ENCODE measurements at places on chromosomes 1 and 21.

DNA sequence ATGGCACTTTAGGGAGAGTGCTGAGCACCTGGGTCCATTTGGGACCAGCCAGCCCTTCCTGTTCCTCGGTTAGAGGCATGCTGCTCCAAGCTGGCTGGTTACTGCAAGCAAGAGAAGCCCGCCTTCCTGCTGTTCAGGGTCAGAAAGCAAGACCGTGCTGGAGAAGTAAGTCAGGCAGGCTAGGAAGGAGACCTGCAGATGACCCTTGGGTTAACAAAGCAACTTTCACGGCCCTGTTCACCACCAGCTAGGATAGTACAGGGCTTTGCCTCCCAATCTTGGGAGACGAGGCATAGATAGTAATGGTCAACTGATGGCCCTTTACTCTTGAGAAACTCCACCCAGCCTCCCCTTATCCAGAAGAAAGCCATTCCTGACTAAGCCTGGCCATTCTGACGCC lies 136.1 kb downstream of the DHRS3 start:
- no peak for ATAC-seq

DNA sequence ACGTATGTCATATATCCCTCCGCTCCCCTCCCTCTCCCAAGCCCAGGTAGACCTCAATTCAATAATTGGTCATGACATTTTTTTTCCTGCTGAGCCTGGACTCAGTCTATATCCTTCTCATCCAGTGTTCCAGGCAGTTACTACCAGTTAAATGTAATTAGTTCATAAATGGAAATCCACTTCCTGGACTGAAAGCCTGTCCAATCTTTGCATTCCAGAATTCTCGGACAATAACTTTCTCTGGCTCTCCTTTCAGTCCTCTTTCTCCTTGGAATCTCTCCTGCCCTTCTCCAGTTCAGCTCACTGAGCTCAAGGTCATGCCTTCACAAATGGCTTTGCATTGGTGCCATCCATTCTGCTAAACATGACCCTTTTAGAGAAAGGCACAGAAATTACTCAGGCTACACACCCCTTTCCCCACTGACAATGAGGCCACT lies 34.8 kb downstream of the VWA5B1 start:
- ATAC-seq: no peak

- no peak for ATAC-seq
Measured at GRCh38 chr1:93874025-93874651, 4.9 kb downstream of the DNTTIP2 start.

GRCh38 chr1:241842565-241842964 lies 5.4 kb upstream of the EXO1 start:
- ATAC-seq: no peak

- no peak for ATAC-seq
Measured at GRCh38 chr1:156993426-156994147, 52.0 kb downstream of the ARHGEF11 start.

GRCh38 chr1:223136086-223136485 lies 7.0 kb downstream of the TLR5 start:
- no peak for ATAC-seq

GRCh38 chr1:106022312-106022902 lies 1034.1 kb upstream of the PRMT6 start:
- no peak for ATAC-seq

GRCh38 chr1:228653748-228654147 lies 81.5 kb upstream of the RHOU start:
- no peak for ATAC-seq

DNA sequence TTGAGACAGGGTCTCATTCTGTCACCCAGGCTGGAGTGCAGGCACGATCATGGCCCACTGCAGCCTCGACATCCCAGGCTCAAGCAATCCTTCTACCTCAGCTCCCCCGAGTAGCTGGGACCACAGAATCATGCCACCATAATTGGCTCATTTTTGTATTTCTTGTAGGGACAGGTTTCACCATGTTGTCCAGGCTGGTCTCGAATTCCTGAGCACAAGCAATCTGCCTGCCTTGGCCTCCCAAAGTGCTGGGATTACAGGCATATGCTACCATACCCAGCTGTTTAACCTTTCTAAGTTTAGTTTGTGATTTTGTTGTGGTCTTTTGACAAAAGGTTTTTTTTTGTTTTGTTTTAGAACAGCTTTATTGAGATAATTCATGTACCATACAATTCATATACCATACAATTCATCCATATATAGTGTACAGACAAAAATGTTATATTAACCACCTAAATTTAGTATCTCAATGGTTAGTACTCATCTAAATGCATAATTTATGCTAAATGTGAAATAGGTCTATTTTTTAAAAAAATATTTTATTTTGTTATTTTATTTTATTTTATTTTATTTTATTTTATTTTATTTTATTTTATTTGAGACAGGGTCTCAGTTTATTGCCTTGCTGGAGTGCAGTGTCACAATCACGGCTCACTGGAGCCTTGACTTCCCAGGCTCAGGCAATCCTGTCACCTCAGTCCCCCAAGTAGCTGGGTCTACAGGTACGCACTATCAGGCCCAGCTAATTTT lies 8.9 kb downstream of the ZMPSTE24 start:
- no peak for ATAC-seq

DNA sequence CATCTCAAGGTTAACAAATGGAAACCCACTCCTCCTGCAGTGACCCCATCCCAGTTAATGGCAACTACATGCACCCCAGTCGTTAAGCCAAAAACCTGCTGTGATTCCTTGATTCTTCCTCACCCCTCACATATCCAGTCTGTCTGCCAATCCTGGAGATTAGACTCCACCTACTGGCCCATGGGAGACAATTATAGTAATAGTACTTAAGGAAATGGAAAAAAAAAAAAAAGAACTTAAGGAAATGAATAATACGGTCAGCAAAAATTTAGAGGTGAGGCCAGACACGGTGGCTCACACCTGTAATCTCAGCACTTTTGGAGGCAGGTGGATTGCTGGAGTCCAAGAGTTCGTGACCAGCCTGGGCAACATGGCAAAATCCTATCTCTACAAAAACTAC lies 7.0 kb downstream of the NOL9 start:
- ATAC-seq: peak; percentile 50

GRCh38 chr1:184882957-184883815 lies 91.1 kb downstream of the NIBAN1 start:
- ATAC-seq: peak; percentile 80

- ATAC-seq: no peak
Measured at GRCh38 chr21:25965951-25966707, 204.4 kb downstream of the APP start.

DNA sequence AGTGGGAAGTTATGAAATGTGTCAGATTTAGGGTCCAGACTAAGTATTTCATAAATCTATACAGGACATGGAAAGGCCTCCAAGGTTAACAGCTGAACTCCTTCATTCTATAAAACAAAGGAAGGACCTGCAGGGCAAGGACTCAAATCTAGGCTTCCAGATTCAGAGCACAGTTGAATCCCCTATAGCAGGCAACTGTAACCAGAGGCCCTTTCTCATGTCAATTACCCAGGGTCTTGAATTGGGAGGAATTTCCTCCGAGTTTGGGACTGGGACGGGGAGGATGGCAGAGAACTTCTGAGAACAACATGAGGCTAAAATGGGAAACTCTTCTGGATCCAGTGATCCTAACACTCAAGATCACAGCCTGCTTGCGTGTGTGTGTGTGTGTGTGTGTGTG lies 112.9 kb upstream of the BEND5 start:
- ATAC-seq: no peak

GRCh38 chr1:22176258-22176657 lies 33.4 kb upstream of the WNT4 start:
- ATAC-seq: no peak

DNA sequence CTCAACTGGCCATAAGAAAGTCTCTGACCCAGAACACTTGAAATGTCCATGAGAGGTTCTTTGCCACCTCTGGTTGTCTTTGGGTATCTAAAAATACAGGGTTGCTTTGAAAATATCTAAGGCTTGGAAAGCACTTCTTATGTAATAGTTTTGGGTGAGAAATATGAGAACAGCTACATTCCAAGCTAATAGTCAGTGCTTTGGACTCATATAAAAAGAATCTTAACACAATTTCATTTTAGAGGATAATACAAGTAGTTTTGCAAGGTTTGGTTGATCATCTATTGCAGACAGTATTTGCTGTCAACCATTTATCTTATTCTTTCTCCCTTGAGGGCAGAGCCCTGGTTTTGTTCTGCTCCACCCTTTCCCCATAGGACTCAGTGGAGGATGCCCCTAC lies 207.5 kb downstream of the KCNK2 start:
- no peak for ATAC-seq

GRCh38 chr21:18460979-18461378 lies 57.4 kb upstream of the TMPRSS15 start:
- ATAC-seq: no peak

GRCh38 chr1:38512789-38513188 lies 346.8 kb downstream of the RRAGC start:
- peak; percentile 97 for ATAC-seq

- no peak for ATAC-seq
Measured at GRCh38 chr1:3654549-3655281, 2.4 kb downstream of the TP73 start.

DNA sequence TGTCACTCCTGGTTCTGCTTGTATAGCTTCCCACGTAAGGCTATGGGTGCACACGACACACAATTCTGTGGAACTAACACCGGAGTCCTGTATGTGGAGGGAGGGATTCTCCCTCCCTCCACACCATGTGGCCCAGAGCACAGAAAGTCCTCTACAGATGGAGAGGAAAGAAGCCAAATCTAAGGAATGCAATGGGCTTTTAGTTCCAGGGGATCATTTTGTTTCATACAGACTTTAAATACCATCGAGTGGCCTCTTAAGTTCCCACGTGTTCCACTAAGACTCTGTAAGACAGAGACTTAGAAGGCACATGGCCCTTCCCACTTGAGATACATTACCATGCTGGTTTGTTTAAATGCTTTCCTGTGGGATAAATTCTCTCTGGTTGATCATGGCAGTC lies 156.0 kb downstream of the TGFB2 start:
- no peak for ATAC-seq

GRCh38 chr1:87167848-87168525 lies 160.7 kb upstream of the LMO4 start:
- ATAC-seq: no peak

DNA sequence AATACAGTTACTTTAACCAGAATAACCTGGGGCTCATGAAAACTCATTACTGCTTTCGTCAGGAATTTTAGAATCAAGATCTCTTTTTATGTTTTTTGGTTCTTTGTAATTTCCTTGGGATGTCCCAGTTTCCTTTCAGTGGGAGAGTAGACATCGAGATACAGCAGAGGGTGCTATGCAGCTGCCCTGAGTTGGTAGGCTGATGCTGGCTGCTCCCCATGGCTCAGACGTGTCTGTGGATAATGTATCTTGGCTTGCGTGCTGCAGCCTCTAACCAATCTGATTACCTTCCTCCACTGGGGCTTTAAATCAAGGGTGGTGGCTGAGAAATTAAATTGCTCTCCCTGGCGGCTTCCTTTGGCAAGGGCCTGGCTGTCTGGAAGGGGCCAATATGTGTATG lies 253.7 kb downstream of the CACNA1E start:
- ATAC-seq: peak; percentile 70

- no peak for ATAC-seq
Measured at GRCh38 chr1:184417916-184418315, 31.1 kb downstream of the C1orf21 start.

DNA sequence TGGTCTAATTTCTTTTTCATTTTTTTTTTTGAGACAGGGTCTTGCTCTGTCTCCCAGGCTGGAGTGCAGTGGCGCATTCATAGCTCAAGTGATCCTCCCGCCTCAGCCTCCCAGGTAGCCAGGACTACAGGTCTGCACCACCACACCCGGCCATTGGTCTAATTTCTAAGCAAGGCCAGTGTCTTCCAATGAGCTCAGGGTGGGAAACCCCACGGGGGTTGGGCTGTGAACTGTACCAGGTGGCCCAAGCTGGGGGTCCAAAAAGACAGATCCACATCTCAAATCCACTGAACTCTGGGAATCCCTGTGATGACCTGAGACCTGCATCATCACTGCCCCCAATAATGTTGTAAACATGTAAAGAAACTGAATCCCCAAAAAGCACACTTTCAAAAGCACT lies 79.5 kb downstream of the BCAR3 start:
- ATAC-seq: no peak

DNA sequence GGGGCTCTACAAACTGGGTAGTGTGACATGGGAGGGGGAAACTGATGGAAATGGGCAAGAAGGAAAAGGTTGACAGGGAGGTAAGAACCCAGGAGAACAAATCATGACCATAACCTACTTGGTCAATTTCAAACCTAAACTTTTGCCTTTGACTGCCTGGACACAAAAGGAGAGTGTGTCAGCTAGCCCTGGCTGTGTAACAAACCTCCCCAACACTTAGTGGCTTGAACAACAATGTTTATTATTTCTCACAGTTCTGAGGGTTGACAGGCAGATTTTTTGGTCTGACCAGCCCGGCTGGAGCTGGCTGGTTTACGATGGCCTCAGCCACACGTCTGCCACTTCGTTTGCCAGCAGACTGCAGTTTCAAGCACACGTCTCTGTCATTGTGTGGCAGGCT lies 92.5 kb downstream of the WDR4 start:
- ATAC-seq: no peak

DNA sequence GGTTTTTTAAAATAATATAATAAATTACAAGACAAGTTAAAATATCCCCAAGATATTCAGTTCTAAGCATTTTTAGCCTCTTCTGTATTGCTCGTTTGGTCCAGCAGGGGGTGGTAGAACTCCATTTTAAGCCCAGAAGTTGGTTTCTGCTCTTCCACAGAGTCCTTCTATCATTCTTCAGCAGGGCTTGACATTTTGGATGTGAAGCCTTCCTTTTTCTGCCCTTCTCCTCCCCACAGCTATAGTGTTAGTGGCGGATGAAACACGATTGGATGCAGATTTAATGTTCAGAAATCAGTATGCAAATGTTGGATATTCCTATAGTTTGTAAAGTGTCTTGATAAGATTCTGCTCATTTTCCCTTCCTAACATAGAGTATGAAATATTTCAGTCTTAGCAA lies 1.4 kb downstream of the NCAM2 start:
- ATAC-seq: no peak

DNA sequence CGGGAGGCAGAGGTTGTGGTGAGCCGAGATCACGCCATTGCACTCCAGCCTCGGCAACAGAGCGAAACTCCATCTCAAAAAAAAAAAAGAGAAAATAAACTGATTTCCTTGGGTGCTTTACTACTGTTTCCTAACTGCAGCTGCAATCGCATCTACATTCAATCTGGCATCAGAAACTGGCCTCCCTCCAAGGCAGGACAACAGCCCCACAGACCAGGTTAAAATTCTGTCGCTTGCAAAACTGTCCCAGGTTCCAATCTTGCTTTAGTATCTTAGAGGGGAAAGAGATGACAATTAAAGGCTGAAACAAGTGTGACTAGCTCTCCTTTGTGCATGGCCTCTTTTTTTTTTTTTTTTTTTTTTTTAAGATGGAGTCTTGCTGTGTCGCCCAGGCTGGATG lies 32.4 kb upstream of the SLC25A33 start:
- no peak for ATAC-seq

GRCh38 chr1:206506405-206507283 lies 687 bp upstream of the RASSF5 start:
- peak; percentile 2 for ATAC-seq

- ATAC-seq: no peak
Measured at GRCh38 chr1:34746785-34747637, 7.8 kb upstream of the GJB5 start.

- no peak for ATAC-seq
Measured at GRCh38 chr1:31878058-31878457, 60.1 kb downstream of the PTP4A2 start.
